ENCODE measurements at places on chromosomes 4 and X. TPM values are rescaled to one million over a fixed set of nuclear protein-coding genes. Genes with fewer than 3 reads are reported as not detected.

MAOA gene
- 2.6 TPM for polyA plus RNA-seq

GATA1 gene
- polyA plus RNA-seq: 0.05 TPM

CENPVL1 gene
- polyA plus RNA-seq: 8.0 TPM

DNA sequence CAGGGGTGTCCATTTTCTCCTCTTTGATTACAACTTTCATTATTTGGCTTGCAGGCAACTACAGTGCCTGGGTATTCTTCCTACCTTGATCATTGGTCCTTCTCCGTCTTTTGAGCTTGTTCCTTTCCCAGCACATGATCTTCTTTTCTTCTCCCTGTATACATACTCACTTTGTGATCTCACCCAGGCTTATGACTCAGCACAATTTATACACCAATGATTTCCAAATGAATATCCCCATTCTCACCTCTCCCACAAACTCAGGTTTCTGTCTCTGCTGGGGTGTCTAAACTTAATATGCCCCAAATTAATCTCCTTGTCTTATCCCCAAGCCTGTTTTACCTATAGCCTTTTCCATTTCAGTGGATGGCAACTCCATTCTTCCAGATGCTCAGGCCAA lies 19.5 kb upstream of the C4orf54 start:
- DNase-seq: no peak

DNA sequence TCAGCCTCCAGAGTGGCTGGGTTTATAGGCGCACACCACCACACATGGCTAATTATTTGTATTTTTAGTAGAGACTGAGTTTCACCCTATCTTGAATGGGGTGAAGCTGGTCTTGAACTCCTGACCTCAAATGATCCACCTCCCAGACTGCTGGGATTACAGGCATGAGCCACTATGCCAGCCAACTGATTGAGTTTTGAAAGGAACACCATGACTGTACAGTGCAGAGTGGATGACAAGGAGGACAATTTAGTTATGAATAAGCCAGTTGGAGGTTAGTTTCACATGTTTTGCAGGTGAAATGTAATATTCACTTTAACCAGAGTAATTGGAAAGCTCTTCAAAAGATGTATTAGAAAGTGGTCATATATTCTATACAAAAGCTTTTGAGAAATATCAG lies 60.8 kb downstream of the PCDH18 start:
- DNase-seq: no peak

DNA sequence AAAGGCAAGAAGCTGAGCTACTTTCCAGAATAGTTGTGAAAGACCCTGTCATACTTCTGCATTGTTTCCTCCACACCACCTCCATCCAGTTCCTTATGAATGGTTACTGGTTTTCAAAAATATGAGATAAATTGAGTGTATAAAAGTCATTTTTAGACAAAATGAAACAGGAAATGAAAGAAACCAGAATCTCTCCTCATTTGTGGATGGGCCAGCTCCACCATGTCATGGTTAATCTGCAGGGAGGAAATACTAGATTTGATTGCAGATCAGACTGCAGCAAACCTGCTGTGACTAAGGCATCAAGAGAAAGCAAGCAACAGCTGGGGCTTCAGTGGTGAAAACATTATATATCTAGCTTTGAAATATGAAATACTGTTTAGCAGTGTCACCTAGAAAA lies 23.8 kb downstream of the F9 start:
- DNase-seq: no peak

GRCh38 chr4:126935801-126936200 lies 697.0 kb upstream of the INTU start:
- no peak for DNase-seq

DNA sequence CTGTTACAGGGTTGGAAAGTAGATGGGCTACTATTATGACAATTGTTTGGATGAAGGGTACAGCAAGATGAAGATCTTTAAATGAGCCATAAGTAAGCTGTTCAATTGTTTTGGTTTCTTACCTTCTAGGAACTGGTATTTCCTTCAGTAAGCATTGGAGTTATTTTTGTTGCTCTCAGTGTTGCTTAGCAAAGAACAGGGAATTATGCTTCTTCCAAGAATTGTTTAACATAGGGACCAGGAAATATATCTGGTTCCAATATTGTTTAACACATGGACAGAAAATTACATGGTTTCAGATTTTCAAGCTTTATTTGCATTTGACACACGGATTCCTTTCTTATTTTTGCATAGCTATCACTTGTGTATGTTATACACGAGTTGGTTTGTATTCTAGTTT lies 1999.0 kb downstream of the ARAP2 start:
- DNase-seq: no peak

GRCh38 chrX:85244450-85245211 lies 840 bp downstream of the ZNF711 start:
- no peak for DNase-seq

DNA sequence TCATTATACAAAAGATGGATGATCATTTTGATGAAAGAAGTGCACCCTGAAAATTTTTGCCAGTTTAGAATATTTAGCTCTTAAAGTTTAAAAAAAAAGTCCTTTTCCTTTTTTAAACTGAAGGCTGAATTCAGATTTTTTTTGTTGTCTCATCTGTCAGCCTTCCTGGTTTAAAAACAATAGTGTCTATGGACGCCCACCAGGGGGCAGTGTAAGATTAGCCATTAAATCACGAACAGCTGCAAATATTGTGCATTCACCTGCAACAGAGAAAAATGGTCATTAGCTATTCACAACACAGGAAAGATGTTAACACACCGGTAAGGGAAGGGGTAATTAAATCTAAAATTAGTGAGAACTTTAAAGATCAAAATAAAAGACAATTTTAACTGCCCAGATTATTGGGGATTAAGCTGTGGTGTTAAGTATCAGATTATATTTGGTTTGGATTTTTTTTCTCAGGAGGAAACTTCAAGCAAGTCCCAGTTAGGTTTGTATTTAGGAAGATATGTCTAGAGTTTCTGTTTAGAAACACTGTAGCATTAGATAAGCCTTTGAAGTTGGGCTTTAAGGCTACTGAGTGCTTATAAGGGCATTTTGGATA lies 4.4 kb upstream of the CXorf38 start:
- peak; percentile 53 for DNase-seq
